ENCODE measurements at places on chromosomes 11 and 22.

DNA sequence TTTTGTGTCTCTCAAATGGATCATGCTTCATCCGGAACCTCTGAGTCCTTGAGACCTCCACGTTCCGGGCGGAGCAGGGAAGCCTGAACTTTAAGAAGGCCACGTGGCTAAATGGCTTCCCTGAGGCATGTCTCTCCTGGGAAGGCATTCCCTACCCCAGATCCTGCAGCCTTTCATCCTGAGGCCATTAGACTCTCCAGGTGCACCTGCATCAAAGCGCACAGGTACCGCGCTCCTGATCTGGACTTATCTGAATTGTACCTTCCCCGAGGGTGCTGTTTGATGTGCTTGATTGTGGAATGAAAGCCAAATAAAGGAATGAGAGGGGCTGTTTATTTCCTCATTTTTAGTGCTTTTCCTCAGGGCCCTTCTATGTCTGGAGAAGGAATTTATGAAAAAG, 22.5 kb downstream of the C22orf31 start:
- no peak for DNase-seq

DNA sequence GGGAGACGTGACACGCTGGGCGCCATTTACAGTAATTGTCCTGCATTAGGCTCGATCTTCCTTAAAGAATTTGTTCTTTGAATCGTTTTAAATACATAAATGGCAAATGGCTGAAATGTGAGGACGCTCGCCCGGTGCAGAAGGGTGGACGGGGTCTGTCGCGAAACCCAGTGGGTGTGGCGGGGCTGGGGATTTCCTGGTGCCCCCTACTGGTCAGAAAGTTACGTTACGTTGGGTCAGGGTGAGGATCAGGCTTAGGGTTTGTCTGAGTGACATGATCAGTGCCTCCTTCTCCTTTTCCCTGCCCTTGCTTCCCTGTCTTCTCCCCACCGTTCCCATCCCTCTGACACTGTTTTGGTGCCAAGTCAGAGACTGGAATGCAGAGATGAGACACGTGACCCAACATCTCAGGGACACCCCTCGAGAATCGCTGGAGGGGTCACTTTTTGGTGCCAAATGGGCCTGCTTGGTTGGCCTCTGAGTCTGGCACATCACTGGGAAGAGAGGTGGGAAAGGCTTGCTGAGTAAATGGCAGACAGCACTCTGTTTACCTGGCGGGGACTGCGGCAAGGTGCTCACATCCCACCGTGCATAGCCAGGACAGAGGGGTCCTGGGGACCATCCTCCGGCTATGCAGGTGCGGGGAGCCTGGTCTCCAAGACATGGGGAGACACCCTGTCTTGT, 1107.6 kb downstream of the BRD1 start:
- no peak for DNase-seq

- no peak for DNase-seq
These were observed 229.5 kb downstream of the METTL15 start for GRCh38 chr11:28337701-28338100.

GRCh38 chr11:120985718-120986569, 38.0 kb upstream of the TBCEL start:
- peak; percentile 12 for DNase-seq

DNA sequence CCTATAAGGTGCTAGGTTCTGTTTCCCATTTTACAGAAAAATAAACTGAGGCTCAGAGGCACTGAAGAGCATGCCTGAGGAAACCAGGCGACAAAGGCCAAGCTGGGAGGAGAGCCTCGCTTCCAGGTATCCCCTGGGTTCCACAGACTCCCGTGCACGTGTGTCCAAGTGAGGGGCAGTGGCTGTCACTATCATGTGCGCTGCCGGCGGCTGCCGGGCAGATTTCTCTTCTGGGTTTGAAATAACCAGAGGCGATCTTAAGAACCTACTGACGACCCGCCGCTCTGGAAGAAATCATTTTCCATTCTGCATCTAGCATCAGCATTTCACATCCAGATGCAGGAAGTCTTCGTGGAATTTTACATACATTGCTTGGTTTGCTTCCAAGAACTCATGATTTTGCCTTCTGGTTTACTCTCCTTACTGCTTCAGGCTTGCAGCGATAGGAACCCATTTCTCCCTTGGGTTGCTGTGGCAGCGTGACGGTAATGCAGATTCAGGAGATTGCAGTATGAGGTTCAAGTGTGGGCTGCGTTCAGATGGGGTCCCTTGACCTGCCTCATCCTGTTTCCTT, 28.6 kb downstream of the ARHGAP8 start:
- DNase-seq: no peak

DNA sequence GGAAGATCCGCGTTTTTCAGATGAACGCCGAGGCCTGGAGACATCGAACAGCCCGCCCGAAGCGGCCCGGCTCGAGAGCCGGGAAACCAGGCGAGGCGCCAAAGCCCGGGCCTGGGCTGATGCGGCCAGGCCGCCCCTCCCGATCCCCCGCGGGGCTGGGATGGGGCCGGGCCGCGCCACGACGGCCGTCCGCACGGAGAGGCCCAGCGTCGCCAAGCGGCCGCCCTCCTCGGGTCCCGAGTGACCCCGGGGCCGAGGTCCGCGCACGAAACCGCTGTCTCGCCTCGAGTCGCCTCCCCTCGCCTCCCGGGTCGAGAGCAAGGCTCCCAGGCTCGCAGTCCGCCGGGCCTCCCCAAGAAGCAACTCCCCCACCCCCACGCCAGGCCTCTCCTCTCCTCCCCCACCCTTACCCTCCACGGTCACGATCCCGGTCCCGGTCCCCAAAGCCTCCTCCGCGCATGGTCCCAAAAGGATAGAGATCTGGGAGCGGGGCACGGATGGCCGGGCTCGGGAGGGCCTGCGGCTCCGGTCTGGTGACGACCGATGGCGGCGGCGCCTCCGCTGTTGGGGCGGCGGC, 482 bp downstream of the DDX17 start:
- DNase-seq: peak; percentile 74

GRCh38 chr22:22798716-22799115, 88.9 kb upstream of the IGLL5 start:
- DNase-seq: no peak

GRCh38 chr11:36398231-36398953, 102.3 kb downstream of the PRR5L start:
- peak; percentile 64 for DNase-seq

GRCh38 chr11:79101656-79102055, 339.2 kb downstream of the TENM4 start:
- no peak for DNase-seq

DNA sequence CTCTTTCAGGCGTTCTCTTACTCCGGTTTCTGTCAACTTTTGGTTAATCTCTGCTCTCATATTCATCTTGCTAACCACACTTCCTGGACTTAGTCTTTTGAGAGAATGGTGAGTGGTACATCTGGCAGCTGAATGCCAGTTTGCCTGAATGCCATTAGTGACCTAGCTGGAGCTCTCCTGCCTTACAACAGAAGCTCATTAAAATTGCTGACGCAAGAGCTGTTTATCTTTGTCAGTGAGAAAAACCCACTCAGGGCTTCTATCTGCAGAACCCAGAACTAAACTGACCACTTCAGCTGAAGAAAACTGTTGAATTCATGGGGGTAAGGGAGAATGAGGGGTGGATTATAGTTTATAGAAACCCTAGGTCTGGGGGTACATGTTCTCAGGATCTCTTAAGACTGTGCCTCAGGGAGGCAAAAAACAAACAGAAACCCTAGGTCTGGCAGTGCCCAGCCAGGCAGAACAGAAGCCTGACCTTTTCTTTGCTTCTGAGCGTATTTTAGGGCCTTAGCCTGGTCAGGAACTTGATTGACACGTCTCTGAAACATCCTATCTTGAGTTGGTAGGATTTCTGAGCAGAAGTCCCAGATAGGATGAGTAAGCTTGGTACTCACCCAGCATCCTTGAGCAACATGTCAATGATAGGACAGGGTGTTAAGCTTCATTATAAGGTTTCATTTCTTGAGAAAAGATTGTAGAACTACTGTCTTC, 52.8 kb upstream of the YWHAH start:
- DNase-seq: no peak

- DNase-seq: no peak
These were observed 23.8 kb upstream of the CAPRIN1 start for GRCh38 chr11:34027516-34028408.

DNA sequence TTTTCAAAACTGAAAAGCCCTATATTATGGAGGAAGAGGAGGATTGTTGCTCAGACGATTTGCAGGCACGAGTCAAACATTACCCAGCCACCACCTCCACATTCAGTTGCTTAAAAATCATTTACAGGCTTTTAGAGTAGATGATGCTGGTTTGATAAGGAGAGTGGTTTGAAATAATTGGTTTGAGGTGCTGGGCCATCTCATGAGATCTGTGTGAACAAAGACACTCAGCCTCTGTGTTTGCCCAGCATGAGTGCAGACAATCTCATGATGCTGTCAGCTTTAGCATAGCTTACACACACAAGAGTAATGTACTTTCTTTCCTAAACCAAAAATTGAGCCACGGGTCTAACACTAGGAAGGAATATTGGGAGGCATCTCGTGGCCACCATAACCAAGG, 4.3 kb downstream of the SLC43A3 start:
- no peak for DNase-seq

DNA sequence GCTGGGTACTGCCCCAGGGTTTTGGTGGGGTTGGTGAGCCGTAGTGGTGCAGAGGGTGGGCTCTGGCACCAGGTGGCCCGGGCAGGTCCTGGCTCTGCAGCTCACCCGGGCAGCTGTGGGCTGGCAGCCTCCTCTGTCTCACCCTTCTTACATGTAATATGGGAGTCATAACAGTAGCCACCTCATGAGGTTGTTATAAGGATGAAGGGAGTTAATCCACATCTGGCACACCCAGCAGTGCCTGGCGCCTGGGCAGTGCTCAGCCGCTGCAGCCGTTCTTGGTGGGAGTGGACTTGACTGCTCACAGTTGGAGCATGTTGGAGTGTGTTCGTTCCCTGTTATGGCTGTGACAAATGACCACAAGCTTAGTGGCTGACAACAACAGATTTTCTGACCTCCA, 28.7 kb downstream of the IGHMBP2 start:
- DNase-seq: no peak

GRCh38 chr11:72446929-72447769, 12.8 kb upstream of the CLPB start:
- DNase-seq: no peak

DNA sequence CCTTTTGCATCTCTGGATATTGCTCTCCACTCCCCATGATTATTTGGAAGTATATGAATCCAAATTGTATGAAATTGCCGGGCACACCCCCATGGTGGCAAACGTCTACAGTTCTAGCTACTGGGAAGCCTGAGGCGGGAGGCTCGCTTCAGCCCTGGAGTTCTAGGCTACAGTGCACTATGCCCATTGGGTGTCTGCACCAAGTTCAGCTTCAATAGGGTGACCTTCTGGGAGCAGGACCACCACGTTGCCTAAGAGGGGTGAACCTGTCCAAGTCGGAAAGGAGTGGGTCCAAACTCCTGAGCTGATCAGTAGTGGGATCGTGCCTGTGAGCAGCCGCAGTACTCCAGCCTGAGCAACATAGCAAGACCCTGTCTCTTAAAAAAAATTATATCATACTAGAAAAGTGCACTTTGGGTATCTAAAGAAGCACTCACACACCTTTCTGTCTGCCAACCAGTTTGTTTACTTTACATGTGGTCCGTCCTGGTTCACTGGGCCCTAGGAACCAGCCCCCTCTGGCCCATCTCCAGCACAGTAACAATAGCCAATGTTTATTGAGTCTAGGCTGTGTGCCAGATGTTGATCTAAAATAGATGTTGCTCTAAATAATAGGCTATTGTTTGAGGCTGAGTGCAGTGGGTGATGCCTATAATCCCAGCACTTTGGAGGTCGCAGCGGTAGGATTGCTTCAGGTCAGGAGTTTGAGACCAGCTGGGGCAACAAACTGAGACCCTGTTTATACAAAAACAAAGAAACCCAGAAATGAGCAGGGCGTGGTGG, 16.4 kb upstream of the KAT5 start:
- DNase-seq: peak; percentile 17

DNA sequence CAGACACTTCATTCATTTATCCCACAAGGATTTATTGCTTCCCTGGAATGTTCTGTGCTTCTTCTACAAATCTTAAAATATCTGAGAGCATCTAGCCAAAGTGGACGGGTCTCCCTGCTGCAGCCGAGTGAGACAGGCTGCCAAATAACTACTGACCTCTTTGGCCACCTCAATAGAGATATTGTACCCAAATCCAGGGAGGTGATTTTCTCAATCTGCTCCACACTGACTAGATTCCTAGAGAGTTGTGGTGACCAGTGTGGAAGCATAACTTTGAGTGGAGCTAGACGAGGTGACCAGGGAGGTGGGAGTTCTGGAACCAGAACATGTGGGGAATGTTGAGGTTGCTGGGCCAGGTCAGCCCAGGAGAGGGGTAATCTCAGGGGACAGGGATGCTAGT, 77.5 kb downstream of the THAP12 start:
- no peak for DNase-seq

DNA sequence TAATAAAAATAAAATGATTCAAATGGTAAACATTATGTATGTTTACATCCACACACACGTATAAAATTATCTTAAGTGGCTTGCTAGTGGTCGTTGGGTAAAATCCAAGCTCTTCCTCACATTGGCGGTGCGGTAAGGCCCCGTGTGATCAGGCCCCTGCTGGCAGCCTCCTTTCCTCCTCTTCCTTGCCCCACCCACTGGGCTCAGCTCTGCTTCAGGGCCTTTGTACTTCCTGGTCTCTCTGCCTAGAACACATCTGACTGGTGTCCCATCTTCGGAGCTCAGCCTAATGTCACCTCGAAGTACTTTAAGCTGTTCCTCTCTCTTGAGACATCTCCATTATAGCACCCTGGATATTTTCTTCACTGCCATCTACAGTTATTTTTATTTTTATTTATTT, 52.8 kb downstream of the OSBP2 start:
- DNase-seq: no peak

- DNase-seq: no peak
These were observed 31.3 kb downstream of the ABCC8 start for GRCh38 chr11:17445240-17445795.

DNA sequence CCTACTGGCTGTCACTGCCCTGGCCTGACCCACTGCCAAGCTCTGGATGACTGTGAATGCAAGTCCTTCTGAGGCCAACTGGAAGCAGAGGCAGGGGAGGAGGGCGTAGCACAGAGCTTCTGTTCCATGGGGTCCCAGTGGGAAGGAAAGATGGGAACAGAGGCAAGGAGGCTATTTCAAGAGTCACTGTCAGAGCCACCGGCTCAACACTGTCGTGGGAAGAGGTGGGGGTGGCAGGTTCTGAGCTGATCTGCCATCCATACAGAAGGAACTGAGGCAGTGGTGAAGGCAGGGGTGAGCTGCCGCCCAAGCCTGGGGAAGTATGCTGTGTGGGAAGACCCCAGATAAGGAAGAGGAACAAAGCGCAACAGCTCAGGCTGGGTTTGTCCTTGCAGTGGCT, 54.7 kb downstream of the SGSM3 start:
- DNase-seq: no peak

Data from hypothalamus (tissue), 51 donors.